ENCODE measurements at places on chromosomes 12 and 14. TPM values are rescaled to one million over a fixed set of nuclear protein-coding genes. Genes with fewer than 3 reads are reported as not detected.

The GPR132 gene
- under 0.01 TPM for total RNA-seq

The DPF3 gene
- 0.59 TPM for total RNA-seq

The CCND2 gene
- 2.5 TPM for total RNA-seq

The IL31 gene
- not detected for total RNA-seq

The SLC25A21 gene
- total RNA-seq: 0.29 TPM

The NFATC4 gene
- total RNA-seq: 101 TPM

The CCT2 gene
- 187 TPM for total RNA-seq

The SSPN gene
- total RNA-seq: 9.8 TPM

The MYF6 gene
- total RNA-seq: not detected

The OR9K2 gene
- total RNA-seq: not detected

The HCFC2 gene
- 27.7 TPM for total RNA-seq

DNA sequence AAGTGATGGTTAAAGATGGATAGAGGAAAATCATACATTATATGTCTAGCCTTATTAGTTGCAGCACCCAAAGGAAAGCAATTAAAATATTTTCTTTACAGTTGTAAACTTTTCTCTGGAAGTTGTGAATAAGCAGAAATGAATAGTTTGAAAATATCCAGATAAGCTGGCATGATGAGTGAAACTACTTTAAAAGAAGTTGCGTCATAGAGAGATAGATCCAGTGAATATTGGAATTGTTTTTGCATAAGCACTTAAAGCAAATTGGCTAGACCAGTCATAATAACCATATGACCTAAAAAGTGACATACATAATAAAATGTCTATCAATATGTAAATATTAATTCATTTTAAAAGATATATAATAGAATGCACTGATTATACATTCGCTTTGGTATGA, 132.1 kb downstream of the SOX5 start:
- DNase-seq: no peak

- peak; percentile 90 for DNase-seq
Measured at GRCh38 chr12:38906482-38907200, 1.2 kb upstream of the CPNE8 start.

- DNase-seq: peak; percentile 46
Measured at GRCh38 chr12:9325471-9325870, 117.3 kb upstream of the PZP start.

DNA sequence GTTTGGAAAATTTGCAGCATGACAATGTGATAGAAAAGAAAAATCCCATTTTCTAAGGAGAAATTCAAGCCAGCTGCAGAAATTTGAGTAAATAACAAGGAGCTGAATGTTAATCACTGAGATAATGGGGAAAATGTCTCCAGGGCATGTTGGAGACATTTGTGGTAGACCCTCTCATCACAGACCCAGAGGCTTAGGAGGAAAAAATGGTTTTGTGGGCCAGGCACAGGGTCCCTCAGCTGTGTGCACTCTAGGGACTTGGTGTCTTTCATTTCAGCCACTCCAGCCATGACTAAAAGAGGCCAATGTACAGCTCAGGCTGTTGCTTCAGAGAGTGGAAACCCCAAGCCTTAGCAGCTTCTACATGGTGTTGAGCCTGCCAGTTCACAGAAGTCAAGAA, 111.4 kb upstream of the SYT10 start:
- no peak for DNase-seq

DNA sequence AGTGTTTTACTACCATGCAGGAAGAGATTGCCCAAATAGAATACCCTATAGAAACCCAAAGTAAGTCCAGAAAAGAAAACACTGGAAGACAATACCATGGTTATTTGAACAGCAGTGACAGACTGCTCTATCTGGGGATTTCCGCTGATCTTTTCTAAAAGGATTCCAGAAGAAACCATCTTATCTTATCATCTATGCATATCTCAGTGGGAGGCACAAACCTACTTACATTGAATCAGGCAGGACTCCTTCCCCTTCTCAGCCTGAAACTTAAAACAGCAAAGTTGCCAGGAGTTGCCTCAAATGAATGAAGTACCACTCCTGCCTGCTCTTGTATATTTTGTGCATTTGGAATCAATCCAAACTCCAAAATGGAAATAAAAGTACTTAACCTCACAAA, 56.7 kb upstream of the NR2C1 start:
- DNase-seq: no peak

GRCh38 chr14:31024010-31024480, 1.4 kb upstream of the AP4S1 start:
- DNase-seq: peak; percentile 14

- no peak for DNase-seq
Measured at GRCh38 chr14:21426692-21427091, 29.2 kb downstream of the CHD8 start.

DNA sequence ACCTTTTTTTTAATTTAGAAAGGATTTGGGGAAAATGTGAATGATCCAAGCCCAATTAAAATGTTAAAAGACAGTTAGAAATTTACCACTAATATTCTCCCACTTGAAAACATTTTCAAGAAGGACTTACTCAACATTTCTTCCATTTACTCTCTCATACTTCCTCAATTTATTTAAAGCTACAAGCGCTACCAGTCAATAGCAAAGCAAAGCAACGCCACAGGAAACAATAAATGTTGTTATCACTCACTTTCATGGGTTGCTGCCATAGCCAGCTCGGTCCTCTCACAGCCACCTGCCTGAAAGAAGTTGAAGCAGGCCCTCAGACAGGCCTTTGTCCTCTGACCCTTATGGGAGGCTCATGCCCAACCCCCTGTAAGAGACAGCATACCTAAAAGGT, 6.0 kb upstream of the SOS2 start:
- DNase-seq: no peak

GRCh38 chr12:64160021-64160710, 61.9 kb downstream of the KICS2 start:
- DNase-seq: no peak

DNA sequence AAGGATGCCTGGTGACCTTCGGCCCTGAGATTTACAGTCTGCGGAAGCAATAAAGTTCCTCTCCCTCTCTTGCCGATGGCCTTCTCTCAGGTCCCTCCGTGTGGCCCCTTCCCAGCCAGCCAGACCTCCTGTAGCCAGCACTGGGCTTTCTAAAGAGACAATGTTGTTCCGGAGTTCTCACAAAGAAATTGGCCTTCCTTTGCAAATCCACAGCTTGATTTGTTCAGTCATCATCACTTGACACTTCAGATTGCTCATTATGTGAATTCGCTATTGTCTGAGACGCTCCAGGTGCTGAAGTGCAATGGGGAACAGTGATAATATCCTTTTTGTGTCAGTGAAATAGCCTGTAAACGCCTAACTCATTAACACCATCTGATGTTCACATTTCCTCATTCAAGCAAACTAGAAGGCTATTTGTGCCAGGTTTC, 43.7 kb upstream of the GPHB5 start:
- DNase-seq: no peak

DNA sequence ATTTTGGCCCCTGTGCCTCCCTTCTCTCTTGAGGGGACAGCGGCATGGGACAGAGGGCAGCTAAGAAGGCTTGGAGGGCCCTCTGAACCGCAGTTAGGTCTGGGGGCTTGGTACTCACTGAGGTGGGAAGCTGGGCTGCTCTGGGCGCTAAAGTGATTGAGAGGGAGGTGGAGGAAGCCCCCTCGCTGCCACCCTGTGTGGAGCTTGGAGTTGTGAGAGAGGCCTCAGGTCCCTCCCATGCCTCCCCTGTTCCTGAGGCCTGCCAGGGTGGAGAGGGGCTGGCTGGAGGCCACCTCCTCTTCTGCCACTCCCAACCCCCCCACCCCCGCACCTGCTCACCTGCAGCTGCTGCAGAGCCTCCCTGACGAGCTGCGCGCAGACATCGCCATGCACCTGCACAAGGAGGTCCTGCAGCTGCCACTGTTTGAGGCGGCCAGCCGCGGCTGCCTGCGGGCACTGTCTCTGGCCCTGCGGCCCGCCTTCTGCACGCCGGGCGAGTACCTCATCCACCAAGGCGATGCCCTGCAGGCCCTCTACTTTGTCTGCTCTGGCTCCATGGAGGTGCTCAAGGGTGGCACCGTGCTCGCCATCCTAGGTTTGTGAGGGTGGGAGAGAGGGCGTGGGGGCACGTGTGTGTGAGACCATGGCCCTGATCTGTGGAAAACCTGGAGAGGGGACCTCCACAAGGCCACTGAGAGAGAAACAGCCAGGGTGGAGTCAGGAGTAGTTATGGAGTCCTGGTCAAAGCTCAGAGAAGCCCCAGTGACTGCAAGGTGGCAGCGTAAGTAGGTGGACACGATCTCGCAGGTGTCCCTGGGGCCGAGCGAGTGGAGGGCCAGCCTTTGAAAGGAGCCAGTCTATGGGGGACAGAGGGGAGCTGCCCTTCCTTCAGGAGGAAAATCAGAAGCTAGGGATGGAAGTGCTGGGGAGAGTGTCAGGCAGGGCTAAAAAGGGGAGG, 11.2 kb downstream of the KCNH3 start:
- peak; percentile 84 for DNase-seq

GRCh38 chr14:52730709-52731111, 744 bp downstream of the STYX start:
- no peak for DNase-seq

GRCh38 chr12:102063069-102063468, 1.3 kb upstream of the WASHC3 start:
- no peak for DNase-seq

DNA sequence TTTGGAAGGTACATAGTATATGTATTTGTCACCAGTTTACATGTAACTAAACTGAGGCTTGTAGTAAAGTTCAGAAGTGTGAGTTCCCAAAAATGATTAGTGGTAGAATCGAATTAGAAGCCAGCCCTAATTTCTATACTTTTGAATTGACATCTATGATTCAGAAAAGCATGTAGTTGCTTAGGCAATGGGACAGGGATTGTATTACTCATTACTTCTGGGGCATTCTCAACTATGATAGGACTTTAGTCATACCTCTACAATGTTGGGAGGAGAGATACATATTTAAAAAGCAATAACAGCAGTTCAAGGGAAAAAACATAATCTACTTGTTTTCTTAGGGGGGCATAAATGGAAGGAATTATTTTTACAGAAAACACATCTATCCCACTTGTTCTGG, 277.9 kb upstream of the E2F7 start:
- DNase-seq: peak; percentile 74

- no peak for DNase-seq
Measured at GRCh38 chr14:91901449-91902226, 34.3 kb upstream of the TC2N start.

DNA sequence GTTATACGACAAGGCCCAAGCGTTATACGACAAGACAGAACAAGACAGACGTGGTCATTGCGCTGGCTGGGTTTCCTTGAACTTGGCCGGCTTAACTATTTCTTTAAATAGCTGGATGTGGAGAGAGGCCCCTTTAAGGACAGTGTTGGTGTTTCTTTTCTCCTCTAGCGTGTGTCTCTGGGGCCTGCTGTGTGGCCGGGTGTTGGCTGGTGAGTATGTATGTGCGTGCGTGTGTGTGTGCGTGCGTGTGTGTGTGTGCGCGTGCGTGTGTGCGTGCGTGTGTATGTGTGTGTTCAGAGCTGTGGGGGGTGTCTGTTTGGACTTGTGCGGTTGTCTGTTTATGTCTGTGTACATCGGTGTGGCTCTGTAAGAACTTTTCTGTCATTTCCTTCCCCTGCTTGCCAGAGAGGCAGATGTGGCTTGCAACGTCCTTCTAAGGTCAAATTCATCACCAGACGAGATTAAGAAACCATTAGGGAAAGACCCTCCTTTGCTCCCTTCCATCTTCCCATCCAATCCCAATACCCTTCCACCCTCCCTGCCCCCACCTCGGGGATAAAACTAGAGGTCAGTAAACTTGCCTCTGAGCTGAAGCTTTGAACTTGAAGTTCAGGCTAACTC, 78.6 kb upstream of the TBX3 start:
- no peak for DNase-seq

- DNase-seq: peak; percentile 76
Measured at GRCh38 chr12:47350062-47350408, 270.3 kb upstream of the AMIGO2 start.

GRCh38 chr12:113568021-113568420, 96.3 kb upstream of the LHX5 start:
- DNase-seq: no peak

- peak; percentile 94 for DNase-seq
Measured at GRCh38 chr12:107320033-107320928, 226.9 kb upstream of the CRY1 start.

- no peak for DNase-seq
Measured at GRCh38 chr12:49032276-49032675, 13.7 kb upstream of the PRKAG1 start.

- DNase-seq: no peak
Measured at GRCh38 chr12:108399514-108399913, 60.4 kb upstream of the CMKLR1 start.

GRCh38 chr14:93113678-93114067, 2.1 kb downstream of the ITPK1 start:
- DNase-seq: peak; percentile 66

DNA sequence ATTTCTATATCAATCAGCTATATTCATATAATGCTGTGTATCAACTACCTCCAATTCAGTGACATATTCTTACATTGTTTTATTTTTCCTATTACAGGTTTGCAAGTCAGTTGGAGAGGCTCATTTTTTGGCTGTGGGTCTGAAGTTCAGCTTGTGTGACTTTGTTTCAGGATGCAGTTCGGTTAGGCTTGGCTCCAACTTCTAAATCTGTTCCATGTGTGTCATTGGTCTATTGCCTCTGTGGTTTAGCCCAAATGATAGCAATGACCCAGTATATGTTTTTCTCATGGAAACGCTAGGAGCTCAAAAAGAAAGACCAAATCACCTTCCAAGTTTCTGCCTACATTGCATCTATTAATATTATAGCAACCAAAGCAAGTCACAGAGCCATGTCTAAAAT, 848.6 kb upstream of the LRFN5 start:
- DNase-seq: no peak

GRCh38 chr12:12081836-12082497, 11.2 kb downstream of the BCL2L14 start:
- peak; percentile 83 for DNase-seq

DNA sequence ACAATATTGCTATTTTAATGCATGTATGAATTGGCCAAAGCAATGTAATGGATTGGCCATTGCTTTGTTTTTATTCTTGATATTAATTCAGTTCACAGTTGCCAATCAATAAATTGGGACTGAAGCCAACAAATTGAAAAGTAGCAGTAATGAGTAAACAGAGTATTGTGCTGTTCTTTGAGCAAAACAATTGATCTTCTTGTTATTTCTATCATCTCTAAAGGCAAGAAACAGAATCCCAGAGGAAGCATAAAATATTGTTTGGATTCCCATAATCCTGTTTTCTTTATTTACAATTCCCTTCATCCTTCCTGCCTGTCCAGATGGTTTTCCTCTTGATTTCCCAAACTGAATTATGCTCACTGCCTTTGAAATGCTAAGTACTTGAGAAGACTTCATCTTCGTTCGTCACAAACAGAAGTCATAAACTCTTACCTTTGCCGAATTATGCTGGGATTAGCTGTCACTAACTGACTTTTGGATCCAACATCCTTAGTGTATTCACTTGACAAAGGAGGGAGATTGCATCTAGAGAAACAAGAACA, 85.9 kb downstream of the ST8SIA1 start:
- no peak for DNase-seq

- peak; percentile 91 for DNase-seq
Measured at GRCh38 chr12:124436366-124436765, 131.0 kb downstream of the NCOR2 start.

DNA sequence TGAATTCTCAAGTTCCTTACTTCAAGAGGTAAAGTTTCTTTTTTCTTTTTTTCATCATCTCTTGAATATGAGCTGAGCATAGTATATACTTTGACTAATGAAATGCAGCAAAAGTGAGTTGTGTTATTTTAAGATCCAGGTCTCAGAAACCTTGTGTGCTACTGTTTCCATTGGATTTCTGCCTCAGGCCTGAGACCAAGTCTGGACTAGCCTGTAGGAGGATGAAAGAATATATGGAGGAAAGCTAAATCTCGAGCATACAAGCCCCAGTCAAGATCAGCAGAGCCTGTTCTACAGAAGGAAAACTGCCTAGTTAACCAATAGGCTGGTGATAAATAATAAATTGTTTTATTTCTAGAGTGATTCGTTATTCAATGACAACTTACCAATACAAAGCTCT, 652.5 kb downstream of the C12orf50 start:
- DNase-seq: no peak
